AG20443 (cell line): ENCODE measurements at places on chromosomes 7 and 10.

DNA sequence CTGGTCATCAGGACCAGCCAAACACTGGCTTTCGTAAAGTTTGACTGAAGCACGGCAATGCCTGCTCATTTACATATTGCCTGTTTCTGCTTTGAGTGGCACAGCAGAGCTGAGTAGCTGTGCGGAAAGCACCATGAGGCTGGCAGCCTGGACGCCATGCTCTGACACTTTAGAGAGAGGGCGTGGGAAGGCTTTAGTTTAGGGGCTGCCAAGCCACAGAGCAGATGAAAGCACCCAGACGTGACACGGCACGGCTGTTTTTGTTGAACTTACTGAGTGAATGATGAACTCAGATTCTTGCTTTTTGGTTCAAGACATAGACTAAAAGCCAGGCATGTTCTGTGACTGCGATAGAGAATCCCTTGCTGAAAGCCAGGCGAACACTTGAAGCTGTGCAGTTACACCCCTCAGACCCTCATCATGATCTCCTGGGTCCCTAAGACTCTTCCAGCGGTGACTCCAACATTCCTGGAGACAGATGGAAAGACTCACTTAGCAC lies 182.1 kb downstream of the ZMYND11 start:
- peak; percentile 74 for DNase-seq

GRCh38 chr10:71985542-71986250 lies 21.5 kb downstream of the CHST3 start:
- peak; percentile 67 for DNase-seq

GRCh38 chr7:51230723-51231122 lies 85.9 kb downstream of the COBL start:
- no peak for DNase-seq

DNA sequence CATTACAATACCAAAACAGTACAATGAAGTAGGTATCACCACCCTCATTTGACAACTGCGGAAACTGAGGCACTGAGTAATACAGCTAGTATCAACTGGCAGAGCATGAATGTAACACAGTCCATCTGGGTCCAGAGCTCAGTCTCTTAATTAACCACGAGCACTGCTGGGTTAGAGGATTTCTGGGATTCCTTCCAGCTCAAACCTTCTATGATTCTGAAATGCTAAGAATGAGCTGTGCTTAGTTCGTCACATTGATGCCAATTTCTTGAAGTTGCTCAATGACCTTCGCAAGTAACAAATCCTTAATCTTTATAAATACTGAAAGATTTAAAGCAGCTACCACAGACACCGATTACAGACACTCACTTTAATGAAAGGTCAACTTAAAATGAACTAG lies 62.5 kb downstream of the SGMS1 start:
- peak; percentile 87 for DNase-seq

- peak; percentile 74 for DNase-seq
Measured at GRCh38 chr7:107939573-107940489, 48.8 kb downstream of the DLD start.

- DNase-seq: no peak
Measured at GRCh38 chr7:149329766-149330334, 67.9 kb downstream of the ZNF783 start.

GRCh38 chr10:8910314-8910713 lies 855.8 kb downstream of the GATA3 start:
- no peak for DNase-seq

DNA sequence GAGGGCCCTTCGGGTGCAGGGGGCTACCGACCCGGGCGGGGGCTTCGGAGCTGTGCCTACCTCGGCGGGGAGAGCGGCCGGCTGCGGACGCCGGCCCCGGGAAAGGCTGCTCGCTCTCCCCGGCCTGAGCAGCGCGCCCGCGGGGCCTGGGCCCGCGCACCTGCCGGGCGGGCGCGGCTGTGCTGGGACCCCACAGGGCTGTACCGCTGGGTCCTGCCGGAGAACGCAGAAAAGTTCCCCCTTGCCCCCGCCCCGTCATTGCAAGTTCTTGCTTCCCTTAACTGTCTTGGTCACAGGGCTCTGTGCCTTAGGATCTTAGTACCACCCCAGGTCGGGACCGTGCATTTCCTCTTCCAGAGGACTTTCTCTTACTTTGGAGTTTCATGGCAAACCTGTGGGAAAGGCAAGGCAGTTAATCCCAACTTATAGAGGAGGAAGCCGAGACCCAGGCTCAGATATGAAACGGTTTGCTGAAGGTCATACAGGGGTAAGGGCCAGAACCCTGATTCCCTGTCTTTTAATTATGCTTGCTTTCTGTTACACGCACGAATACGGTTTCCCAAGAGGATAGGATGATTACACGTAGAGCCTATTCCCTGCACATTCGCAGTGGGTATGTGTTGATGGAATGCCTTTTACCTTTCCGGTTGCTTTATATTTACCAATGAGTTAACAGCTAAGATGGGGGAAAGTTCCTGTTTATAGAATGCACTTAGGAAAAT lies 652 bp downstream of the PCGF5 start:
- DNase-seq: peak; percentile 53

- peak; percentile 75 for DNase-seq
Measured at GRCh38 chr10:28393956-28394568, 91.2 kb upstream of the MPP7 start.

- DNase-seq: no peak
Measured at GRCh38 chr10:1706711-1707110, 30.6 kb downstream of the ADARB2 start.

DNA sequence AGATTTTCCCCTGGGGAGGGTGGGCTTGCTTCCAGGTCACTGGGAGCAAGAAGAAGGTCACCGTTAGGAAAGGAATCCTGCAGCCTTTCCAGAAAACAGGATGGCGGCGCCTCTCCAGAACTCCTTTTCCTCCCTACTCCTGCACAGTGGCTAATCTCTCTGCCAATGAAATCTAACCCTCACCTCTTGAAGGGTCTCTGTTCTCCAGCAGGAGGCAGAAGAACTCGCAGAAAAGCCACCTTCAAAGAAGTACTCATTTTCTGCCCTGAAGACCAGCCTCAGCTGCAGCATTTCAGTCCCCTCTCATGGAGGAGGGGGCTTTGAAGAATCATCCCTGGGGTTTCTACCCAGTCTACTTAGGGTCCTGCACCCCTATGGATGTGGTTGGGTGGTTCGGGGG lies 626.9 kb downstream of the CALN1 start:
- no peak for DNase-seq

DNA sequence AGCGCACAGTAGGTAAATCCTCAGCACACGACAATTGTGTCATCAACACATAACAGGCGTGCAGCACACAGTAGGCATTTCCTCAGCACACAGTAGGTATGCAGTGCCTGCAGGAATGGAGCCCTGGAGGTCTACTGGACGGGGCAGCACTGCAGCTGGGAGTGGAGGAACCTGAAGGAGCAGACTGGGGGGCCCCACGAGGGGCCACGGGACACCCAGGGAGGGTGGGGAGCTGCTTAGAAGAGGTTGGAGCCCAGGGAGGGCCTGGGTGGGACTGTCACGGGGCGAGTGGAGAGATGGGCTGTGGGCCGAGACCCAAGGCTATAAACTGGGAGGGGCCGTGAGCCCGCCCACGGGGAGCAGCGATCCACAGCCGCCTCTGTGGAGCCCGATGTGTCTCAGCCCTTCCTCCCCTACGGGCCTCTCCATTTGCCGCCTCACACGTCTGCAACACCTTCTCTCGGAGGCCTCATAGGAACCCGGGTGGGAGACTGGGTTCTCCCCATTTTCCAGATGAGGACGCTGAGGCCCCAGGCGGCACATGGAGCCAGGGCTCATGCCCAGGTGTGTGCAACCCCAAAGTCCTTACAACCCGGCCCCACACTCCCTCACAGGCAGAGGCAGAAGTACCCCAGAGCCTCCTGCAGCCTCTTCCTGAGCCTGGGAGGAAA lies 101.5 kb downstream of the MICALL2 start:
- no peak for DNase-seq
